Transverse colon (tissue), 4 donors: ENCODE measurements at places on chromosomes 7 and 10.
A peak's percentile ranks its signal among the peaks of the same experiment; 100 is the strongest.

GRCh38 chr7:148624735-148625134, 34.2 kb downstream of the C7orf33 start:
- no peaks in the 10 kb centered on the region for H3K36me3 ChIP-seq
- no peak overlapping the region for H3K27ac ChIP-seq
- no peaks in the 10 kb centered on the region for H3K4me1 ChIP-seq
- DNase-seq: no peak
- peaks cover 36% of the 10 kb centered on the region for H3K27me3 ChIP-seq
- H3K4me3 ChIP-seq: no peak overlapping the region

DNA sequence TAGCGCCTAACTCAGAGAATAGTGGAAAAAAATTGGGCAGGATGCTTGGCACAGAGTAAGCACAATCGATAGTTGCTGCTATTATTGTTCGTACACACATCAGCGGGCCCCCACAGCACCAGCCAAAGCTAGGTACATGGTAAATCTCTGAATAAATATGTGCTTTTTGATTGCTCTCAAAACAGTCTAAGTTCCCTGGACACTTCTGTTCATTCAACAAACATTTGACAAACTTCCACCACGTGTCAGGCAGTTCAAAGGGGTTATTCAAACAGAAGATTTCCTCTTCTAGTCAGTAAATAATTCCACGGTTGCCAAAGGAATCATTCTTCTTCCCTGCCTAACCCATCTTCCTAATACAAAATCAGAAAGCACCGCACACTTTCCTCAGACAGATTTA, 150.8 kb downstream of the DGKI start:
- no peaks in the 10 kb centered on the region for H3K27me3 ChIP-seq
- DNase-seq: no peak
- H3K27ac ChIP-seq: no peak overlapping the region
- no peaks in the 10 kb centered on the region for H3K4me1 ChIP-seq

- no peak for DNase-seq
- H3K27ac ChIP-seq: peak overlapping the region; percentile 71
These were observed 42.3 kb downstream of the ARID5B start for GRCh38 chr10:61943674-61944378.

DNA sequence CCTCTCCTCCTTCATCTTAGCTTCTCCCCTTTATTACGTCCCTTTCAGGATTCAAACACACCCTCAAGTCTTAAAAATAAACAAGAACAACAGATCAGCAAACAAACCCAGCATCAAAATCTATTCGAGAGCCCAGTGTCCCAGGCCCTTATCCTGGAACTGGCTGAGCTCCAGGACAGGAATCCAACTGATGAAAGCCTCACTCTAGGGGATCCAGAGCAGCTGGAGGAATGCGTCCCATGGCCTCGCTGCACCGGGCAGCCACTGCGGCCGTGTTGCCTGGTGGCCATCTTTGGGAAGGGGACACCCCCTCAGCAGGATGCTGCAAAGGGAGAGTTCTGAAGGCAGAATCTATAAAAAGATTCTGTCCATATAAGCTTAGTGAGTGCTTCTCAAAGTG, 156.5 kb upstream of the BMPER start:
- no peaks in the 10 kb centered on the region for H3K4me1 ChIP-seq
- no peak overlapping the region for H3K4me3 ChIP-seq
- DNase-seq: no peak
- H3K27me3 ChIP-seq: no peaks in the 10 kb centered on the region
- no peak overlapping the region for H3K27ac ChIP-seq

- H3K36me3 ChIP-seq: no peaks in the 10 kb centered on the region
- H3K27ac ChIP-seq: no peak overlapping the region
- H3K4me3 ChIP-seq: no peak overlapping the region
- DNase-seq: no peak
- no peaks in the 10 kb centered on the region for H3K4me1 ChIP-seq
These were observed 1111.8 kb upstream of the C7orf33 start for GRCh38 chr7:147478796-147479195.

DNA sequence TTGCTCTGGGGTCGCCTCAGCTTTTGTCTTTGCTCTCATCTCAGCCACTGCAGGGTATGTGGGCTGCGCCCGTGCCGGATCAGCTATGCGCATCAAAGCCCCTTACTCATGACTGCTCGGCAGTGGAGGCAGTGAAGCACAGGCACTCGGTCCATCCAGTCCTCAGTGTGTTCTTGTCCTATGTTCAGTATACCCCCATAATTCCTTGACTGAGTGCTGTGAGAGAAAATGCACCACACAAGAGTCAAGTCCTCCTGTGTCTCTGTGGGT, 27.4 kb downstream of the EPDR1 start:
- H3K4me3 ChIP-seq: no peak overlapping the region
- no peaks in the 10 kb centered on the region for H3K4me1 ChIP-seq
- H3K27ac ChIP-seq: no peak overlapping the region
- no peaks in the 10 kb centered on the region for H3K36me3 ChIP-seq
- no peaks in the 10 kb centered on the region for H3K27me3 ChIP-seq

DNA sequence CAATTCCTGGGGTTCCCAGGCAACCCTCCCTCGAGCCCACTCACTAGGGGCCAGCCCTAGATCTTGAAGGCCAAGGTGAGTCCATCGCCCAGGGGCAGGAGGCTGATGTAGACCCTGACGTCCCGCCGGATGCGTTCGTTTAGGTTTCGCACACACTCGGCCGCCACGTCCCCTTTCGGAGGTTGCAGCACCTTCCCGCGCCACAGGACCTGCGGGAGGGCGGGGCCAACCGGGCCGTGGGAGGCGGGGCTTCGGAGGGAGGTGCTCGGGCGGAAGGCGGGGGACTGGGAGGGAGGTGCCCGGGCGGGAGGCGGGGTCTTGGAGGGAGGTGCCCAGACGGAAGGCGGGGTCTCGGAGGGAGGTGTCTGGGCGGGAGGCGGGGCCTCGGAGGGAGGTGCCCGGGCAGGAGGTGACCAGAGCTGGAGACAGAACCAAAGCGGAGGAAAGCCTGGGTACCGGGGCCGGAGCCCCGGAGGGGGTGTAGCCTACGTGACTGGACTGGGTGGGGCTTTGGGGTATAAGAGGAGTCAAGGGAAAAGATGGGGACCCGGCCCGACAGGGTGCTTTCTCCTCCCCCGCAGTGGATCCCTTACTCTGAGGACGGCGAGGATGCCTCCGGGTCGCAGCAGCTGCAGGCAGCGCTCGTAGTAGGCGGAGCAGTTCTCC, 1.6 kb downstream of the COMTD1 start:
- peak overlapping the region; percentile 92 for H3K27ac ChIP-seq
- H3K36me3 ChIP-seq: no peaks in the 10 kb centered on the region
- DNase-seq: peak; percentile 99
- no peaks in the 10 kb centered on the region for H3K27me3 ChIP-seq
- peak overlapping the region; percentile 76 for H3K4me3 ChIP-seq

DNA sequence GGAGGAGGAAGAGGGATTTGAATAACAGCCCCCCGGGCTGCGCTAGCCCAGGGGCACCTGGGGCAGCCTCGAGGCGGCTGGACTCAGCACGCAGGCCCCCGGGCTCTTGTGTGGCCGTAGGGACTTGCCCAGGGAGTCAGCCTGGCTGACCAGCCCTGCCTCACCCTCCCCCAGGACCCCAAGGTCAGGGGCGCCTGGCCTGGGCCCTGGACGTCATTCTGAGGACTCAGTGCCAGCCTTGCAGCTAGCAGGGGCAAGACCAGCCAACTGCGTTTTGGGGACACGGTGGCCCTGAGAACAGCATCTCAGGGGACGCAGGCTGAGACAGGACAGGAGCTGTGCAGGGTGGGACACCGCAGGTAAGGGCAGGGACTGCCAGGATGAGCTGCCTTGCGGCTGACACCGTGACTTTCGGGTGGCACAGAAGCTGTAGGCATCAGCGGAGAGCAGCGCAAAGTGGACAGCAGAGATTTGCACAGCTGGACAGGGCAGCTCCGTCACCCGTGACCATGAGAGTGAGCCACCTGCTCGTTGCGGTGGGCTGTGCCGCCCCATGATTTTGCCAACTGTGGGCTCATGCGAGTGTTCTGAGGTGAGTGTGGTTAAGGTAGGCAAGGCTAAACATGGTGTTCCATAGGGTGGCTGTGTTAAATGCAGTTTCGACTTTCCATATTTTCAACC, 48.1 kb upstream of the UBE3C start:
- no peaks in the 10 kb centered on the region for H3K4me1 ChIP-seq
- DNase-seq: no peak
- peaks cover 4% of the 10 kb centered on the region for H3K27me3 ChIP-seq
- H3K36me3 ChIP-seq: no peaks in the 10 kb centered on the region

- no peaks in the 10 kb centered on the region for H3K27me3 ChIP-seq
- peak overlapping the region; percentile 100 for H3K27ac ChIP-seq
- H3K4me1 ChIP-seq: peaks cover 64% of the 10 kb centered on the region
- peak; percentile 34 for DNase-seq
These were observed 9.1 kb downstream of the KLF6 start for GRCh38 chr10:3775696-3776551.

DNA sequence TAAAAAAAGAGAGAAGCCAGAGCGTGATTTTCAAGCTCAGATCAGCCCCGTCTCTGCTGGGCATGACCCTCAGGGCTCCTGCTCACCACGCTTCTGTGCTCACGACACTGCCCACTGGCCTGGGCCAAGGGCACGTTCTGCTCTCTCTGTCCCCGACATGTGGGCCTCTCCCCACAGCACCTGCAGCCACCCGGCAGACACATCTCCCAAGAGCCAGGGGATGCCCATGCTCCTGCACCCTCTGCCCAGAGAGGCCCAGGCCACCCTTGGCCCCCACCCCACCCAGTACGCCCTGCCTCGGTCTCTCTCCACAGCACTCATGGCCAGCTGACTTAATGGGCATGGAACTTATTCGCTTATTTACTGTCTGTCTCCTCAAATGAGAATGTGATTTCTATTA, 175.4 kb upstream of the RNF32 start:
- no peaks in the 10 kb centered on the region for H3K27me3 ChIP-seq
- H3K4me1 ChIP-seq: peaks cover 6% of the 10 kb centered on the region
- no peak overlapping the region for H3K4me3 ChIP-seq
- no peak overlapping the region for H3K27ac ChIP-seq
- DNase-seq: no peak
- no peaks in the 10 kb centered on the region for H3K36me3 ChIP-seq

DNA sequence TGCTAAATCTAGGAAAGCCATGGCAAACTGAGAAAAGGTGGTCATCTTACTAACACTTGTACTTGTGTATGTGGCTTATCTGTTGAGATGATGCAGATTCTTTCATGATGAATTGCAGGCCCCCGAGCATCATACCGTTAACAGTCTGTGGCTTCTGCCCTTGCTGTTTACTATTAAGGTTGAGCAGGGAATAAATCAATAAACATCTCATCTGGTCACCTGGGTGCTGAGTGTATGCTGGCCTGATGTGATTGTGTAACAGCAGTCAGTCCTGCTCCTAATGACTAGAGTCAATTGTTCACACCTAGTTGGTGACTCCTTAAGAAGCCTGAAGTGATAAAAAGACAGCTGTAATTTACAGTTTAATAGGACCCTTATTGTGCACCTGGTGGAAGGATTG, 8.3 kb upstream of the GNAT3 start:
- H3K4me3 ChIP-seq: no peak overlapping the region
- no peaks in the 10 kb centered on the region for H3K36me3 ChIP-seq
- no peak for DNase-seq
- H3K27ac ChIP-seq: no peak overlapping the region

GRCh38 chr10:44863344-44864047, 47.6 kb upstream of the TMEM72 start:
- H3K27me3 ChIP-seq: peaks cover 10% of the 10 kb centered on the region
- H3K4me3 ChIP-seq: no peak overlapping the region
- H3K36me3 ChIP-seq: no peaks in the 10 kb centered on the region
- H3K27ac ChIP-seq: peak overlapping the region; percentile 32

GRCh38 chr7:6096581-6096980, 65.4 kb downstream of the ANKRD61 start:
- DNase-seq: no peak
- no peaks in the 10 kb centered on the region for H3K36me3 ChIP-seq
- H3K4me3 ChIP-seq: no peak overlapping the region
- H3K4me1 ChIP-seq: no peaks in the 10 kb centered on the region
- H3K27me3 ChIP-seq: peaks cover 4% of the 10 kb centered on the region
- H3K27ac ChIP-seq: no peak overlapping the region

DNA sequence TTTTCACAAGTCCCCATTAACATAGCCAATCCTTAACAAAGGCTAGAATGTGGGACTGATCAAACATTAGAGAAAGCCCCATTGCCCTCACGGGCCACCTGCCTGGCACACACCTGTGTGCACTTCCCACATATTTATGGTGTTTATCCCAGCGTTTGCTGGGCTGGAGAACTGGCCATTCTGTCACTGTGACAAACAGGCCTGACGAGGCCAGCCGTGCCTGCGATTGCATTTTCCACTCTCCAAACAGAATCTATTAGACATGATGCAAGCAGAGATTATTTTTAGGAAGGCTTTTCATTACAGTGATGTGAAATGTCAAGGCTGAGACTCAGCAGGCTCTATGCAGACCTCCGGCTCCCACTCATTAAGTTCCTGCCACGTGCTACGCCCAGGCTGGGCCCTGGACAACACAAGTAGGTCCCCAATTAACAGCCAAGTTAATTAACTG, 20.4 kb downstream of the PTPRN2 start:
- no peaks in the 10 kb centered on the region for H3K4me1 ChIP-seq
- H3K36me3 ChIP-seq: no peaks in the 10 kb centered on the region
- no peak for DNase-seq
- H3K27me3 ChIP-seq: peaks cover 31% of the 10 kb centered on the region
- no peak overlapping the region for H3K27ac ChIP-seq

GRCh38 chr10:122624546-122624945, 64.0 kb downstream of the DMBT1 start:
- no peak overlapping the region for H3K4me3 ChIP-seq
- no peak for DNase-seq
- H3K27ac ChIP-seq: no peak overlapping the region
- no peaks in the 10 kb centered on the region for H3K4me1 ChIP-seq

GRCh38 chr10:119801176-119801575, 71.5 kb downstream of the MCMBP start:
- no peak overlapping the region for H3K27ac ChIP-seq
- H3K4me3 ChIP-seq: no peak overlapping the region
- H3K4me1 ChIP-seq: no peaks in the 10 kb centered on the region
- no peak for DNase-seq
- H3K27me3 ChIP-seq: no peaks in the 10 kb centered on the region
- H3K36me3 ChIP-seq: no peaks in the 10 kb centered on the region

DNA sequence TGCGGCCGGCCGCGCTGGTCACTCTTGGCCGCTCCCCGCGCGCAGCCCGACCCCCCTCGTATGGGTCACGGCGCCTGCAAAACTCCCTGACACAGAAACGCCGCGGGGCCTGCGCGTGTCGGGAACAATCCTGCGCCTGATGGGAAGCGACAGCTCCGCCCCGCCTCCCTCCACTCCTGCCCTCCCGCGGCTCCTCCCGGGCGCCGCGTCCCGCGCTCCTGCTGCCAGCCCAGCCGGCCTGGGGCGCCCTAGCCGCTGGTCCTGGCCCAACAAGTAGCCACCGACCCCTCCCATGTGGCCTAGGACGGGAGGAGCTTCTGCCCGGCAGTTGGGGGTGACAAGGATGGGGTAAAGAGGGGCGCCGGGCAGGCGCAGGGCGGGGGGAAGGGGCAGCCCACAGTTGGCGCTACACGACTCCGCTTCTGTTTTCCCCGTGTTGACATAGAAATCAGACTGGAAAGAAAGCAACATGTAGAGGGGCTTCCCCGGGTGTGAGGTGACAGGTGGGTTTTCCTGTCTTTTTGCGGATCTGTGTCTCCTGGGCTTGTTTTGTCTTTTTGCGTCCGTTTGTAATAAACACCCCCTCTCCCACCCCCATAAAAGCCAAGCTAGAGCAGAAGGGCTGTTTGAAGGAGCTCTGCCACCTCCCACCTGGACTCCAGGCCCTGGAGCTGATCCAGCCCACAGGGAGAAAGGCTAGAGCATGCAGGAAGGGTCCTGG, 35.1 kb upstream of the PAX2 start:
- H3K4me3 ChIP-seq: no peak overlapping the region
- no peak for DNase-seq
- H3K4me1 ChIP-seq: peaks cover under 1% of the 10 kb centered on the region
- H3K36me3 ChIP-seq: no peaks in the 10 kb centered on the region
